ENCODE measurements at places on chromosomes 3 and 15. TPM values are rescaled to one million over a fixed set of nuclear protein-coding genes. Genes with fewer than 3 reads are reported as not detected.

Gene TNNC1
- 2,841 TPM for total RNA-seq

Gene ITIH3
- total RNA-seq, result 0.55 TPM

Gene SERP1
- 42.4 TPM for total RNA-seq

Gene BFSP2
- not detected for total RNA-seq

Gene FEZF2
- not detected for total RNA-seq

Gene CORO2B
- 8.5 TPM for total RNA-seq

Gene NANOGP8
- total RNA-seq, result not detected

- no peak for DNase-seq
Measured at GRCh38 chr3:131388490-131388799, 6.9 kb downstream of the NUDT16 start.

DNA sequence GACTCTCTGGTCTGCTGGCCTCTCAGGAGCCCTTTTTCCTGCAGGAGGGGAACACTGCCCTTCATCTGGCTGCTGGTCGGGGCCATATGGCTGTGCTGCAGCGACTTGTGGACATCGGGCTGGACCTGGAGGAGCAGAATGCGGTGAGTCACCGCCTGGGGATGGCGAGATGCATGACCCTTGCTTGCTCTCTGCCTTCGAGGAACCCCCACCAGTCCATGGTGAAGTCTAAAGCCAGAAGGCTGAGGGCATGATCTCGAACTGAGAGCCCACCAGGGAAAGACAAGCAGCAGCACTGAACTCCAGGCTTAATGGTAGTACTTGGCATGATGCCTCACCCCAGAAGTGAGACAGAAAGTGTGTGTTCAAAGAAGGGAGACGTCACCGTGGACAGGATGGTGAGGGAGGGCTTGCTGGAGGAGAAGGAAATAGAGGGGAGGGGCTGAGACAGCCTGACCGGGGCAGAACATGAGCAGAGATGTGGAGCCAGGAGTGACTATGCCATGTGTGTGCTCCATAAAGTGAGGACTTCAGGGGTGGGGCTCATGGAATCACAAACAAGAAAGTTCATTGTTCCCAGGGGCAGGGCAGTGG is 19.2 kb downstream of the ANKDD1A start:
- DNase-seq, result no peak

DNA sequence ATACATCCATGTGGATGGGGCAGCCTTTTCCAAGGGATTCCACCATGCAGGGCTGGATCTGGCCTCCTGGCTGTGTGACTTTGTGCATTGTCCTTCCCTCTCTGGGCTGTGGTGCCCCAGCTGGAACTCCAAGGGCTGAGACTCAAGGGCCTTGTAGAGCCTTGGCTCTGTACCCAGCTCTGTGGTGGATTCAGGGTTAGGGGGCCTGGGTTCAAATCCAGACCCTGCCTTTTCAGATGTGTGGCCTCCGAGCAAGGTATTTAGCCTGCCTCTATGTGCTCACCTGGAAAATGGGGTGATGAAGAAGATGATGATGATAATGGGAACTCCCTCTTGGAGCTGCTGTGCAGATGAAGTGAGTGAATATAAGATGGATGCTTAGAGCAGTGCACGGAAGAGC is 161.9 kb downstream of the WNT7A start:
- DNase-seq, result no peak

DNA sequence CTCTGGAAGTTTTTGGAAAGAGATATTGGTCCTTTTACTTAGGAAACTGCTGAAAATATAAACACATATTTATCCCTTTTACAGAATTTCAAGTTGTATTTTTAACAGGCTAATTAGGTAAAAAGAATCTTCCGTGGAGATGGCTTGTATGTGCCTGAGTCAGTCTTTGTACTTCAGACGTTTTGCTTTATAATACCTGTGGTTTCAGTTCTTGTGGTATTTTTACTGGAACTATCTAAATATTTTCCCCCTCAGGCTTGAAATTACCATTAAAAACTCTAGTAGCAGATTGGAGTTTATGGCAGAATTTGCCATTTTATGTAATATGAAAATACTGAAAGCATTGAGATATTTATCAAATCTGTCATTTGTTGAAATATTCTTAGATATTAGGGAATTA is 151.6 kb upstream of the CGNL1 start:
- no peak for DNase-seq

GRCh38 chr3:65048151-65048550 is 360.4 kb upstream of the ADAMTS9 start:
- no peak for DNase-seq

- peak; percentile 71 for DNase-seq
Measured at GRCh38 chr15:63374686-63375520, 6.7 kb downstream of the CA12 start.

GRCh38 chr15:73983211-73983727 is 8.8 kb downstream of the STOML1 start:
- peak; percentile 83 for DNase-seq

- no peak for DNase-seq
Measured at GRCh38 chr15:62492900-62493299, 327.8 kb upstream of the C2CD4B start.

Measured in left cardiac atrium (tissue), 4 donors.